ENCODE measurements at places on chromosomes 7 and 10.

DNA sequence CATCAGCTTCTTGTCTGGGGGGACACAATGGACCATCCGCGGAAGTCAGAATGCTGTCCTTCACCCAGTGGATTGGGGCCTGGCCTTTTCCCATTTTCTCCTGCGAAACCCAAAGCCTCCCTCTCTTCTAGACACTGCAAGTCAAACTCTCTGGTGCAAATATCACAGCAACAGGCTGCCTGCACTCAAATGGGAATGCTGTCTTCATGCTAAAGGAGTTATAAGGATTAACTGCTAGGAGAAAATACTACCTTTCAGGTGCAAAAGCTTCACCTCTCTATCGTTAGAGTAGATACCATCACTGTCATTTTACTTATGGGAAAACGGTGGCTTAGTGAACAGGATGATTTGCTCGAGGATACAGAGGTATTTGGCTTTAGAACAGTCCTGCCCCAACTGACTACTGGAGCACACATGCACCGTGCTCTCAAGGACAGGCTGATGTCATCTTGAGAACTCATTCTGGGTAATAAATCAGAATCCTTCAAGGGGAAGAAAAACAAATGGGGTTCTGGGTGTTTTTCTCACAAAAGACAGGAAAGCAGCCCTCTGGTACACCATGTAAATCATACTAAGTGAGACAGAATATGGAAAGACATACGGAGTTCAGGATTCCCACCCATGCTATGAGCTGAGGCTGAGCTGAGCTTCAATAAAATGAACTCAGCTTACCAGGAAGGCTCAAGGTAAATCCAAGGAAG is 100.9 kb downstream of the SAMD9 start:
- DNase-seq: no peak

GRCh38 chr10:129500617-129501339 is 33.7 kb downstream of the MGMT start:
- no peak for DNase-seq

DNA sequence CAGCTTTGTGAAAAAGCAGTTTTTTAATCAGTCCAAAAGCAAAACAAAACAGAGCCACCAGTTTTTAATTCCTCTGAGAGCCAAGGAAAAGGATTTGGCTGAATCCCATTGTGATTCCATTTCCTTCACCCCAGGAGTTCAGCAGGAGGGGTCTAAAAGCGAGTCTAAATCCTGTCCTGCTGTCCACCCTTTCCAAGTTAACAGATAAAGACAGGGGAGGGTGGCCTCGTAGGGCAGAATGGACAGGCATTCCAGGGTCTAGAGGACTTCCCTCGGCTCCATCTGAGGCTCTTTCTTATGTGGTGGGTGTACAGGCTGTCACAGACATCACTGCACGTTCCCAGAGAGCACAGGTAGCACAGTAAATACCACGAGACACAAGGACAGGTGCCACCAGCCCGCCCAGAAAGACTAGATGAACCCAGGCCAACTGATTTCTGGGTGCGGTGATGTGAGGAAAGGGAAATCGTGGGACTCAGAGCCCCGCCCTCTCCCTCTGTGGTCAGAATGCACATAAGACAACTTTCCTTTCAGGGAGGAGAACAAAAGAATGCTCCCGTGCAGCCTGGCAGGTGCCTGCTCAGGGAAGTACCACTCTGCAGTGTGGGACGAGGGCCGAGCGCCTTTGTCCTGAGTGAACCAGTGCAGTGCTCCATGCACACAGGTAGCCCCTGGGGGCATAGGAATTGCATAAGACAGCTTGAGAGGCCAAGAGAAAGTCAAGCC is 119.7 kb downstream of the ABLIM1 start:
- DNase-seq: no peak

GRCh38 chr7:68476966-68477365 is 1121.3 kb upstream of the AUTS2 start:
- DNase-seq: no peak

DNA sequence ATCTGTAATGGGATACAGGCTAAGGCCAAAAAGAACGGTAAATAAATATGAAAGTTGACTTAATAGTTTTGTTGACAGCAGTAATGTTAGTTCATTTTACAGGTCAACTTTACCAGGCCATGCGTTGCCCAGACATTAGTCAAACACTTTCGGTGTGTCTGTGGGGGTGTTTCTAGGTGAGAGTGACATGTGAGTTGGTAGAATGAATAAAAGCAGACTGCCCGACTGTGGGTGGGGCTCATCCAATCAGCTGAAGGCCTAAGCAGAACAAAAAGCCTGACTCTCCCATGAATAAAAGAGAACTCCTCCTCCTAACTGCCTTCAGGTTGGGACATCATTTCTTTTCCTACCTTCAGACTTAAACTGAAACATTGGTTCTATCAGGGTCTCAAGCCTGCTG is 132.3 kb downstream of the MTPAP start:
- no peak for DNase-seq
